ENCODE measurements at places on chromosomes 7 and 10. TPM values are rescaled to one million over a fixed set of nuclear protein-coding genes. Genes with fewer than 3 reads are reported as not detected.

The ADAM22 gene
- 27.2 TPM for total RNA-seq

The SKIDA1 gene
- total RNA-seq = 4.7 TPM

The FRAT2 gene
- total RNA-seq = 8.1 TPM

The STEAP1B gene
- 2.2 TPM for total RNA-seq

The PNLIPRP1 gene
- not detected for total RNA-seq

The GPR37 gene
- total RNA-seq = 14.1 TPM

The PRKAR2B gene
- 22.2 TPM for total RNA-seq
